Brain pericyte (primary cell): ENCODE measurements at places on chromosomes 16 and 17.

DNA sequence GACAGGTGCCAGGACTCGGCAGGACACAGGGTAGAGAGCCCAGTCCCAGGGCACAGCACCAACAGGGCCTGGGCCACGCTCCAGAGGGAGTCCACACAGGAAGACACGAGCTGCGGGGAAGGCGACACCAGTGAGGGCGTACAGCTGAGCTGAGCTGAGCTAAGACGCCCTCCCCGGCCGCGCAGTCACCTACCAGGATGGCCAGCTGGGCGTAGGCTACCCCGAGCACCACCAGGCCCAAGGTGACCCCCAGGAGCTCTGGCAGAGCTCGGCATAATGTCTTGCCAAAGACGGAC, 42.6 kb downstream of the TSC2 start:
- no peak for DNase-seq

DNA sequence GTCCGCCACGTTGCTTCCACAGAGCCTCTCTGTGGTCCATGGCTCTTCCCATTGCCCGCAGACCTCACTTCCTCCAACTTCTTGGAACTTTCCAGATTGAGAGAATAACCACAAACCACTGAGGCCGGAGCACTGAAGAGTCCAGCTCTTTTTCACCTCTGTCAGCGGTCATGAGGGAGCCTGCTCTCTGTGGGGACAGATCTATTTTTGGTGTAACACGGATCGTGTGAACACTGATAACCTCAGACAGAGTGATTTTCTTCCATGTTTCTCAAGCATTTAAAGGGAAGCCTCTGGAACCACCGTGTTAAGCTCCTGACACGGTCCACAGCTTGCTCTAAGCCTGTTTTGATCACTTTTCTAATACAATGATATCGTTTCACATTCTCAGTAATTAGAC, 49.7 kb downstream of the NTN1 start:
- no peak for DNase-seq

- DNase-seq, result no peak
These were observed 24.9 kb downstream of the HMOX2 start for GRCh38 chr16:4501071-4501478.

- no peak for DNase-seq
These were observed 818 bp upstream of the CNEP1R1 start for GRCh38 chr16:50024207-50024606.

DNA sequence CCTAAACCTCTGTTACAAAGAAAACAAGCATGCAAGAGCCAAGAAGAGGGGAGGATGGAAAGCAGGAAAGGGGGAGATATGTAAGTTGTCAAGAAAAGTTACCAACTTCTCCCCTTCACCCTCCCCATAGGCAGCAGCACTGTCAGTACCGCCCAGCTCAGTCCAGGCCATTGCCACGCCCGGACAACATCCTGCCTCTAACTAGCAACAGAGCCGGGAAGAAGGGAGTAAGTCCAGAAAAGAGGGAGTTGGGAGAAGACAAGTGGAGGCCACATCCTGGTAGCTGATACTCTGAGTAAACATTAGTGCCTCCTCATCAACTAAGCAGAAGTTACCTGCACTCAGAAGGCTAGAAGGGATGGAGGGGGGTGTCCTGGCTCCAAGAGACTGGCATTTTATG, 113.6 kb downstream of the SMG6 start:
- no peak for DNase-seq

- no peak for DNase-seq
These were observed 123.6 kb upstream of the CRHR1 start for GRCh38 chr17:45660474-45660873.

DNA sequence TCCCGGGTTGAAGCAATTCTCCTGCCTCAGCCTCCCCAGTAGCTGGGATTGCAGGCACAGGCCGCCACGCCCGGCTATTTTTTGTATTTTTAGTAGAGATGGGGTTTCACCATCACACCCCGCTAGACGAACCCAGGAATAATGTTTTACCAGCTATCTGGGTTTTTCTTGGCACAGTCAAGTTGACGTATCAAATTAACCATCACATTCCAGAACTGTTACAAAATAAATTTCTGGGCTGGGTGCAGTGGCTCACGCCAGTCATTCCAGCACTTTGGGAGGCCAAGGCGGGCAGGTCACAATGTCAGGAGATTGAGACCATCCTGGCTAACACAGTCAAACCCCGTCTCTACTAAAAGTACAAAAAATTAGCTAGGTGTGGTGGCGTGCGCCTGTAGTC, 501.2 kb downstream of the SHISA9 start:
- no peak for DNase-seq

DNA sequence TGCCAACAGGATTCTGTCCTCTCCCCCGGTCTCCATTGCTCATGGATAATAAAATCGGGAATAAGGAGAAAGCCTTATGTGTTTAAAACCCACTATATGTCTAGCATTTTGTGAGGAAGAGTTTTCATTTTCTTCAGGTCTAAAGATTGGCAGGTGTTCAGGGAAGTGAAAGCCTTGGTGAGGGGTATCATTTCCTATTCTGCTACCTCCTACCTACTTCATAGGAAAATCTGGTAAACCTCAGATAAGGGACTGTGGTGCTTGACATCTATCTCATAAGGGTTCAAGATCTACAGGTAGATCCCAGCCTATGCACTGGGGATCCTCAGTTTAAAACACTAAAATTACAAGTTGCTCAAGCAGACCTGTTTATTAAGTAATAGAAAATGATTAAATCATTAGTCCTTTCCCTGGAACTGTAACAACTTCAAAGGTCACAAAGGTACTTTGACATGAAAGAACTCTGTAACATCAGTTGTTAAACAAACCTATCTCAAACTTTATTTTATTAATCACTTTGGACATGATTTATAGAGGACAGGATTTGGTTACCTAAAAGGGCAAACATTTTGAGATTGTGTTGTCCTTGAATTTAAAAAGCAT, 6.5 kb downstream of the MOSMO start:
- DNase-seq, result no peak

DNA sequence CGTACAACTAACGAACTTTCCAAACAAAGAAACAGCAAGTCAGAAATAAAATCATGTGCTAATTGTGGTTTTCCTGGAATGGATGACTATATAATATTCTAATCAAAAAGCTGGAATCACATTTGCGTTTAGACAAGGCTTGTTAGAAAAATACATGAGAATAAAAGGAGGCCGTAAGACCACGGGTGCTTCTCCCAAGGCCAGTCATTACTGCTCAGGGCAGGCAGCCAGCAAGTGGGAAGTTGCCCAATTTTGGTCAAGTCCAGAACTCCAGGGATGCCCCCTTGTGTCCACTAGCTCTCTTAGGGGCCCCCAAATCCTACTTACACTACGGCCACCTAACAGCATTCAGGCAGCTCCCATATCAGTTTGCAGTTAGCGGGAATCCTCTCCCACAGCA, 25.9 kb upstream of the LYRM9 start:
- DNase-seq, result no peak

DNA sequence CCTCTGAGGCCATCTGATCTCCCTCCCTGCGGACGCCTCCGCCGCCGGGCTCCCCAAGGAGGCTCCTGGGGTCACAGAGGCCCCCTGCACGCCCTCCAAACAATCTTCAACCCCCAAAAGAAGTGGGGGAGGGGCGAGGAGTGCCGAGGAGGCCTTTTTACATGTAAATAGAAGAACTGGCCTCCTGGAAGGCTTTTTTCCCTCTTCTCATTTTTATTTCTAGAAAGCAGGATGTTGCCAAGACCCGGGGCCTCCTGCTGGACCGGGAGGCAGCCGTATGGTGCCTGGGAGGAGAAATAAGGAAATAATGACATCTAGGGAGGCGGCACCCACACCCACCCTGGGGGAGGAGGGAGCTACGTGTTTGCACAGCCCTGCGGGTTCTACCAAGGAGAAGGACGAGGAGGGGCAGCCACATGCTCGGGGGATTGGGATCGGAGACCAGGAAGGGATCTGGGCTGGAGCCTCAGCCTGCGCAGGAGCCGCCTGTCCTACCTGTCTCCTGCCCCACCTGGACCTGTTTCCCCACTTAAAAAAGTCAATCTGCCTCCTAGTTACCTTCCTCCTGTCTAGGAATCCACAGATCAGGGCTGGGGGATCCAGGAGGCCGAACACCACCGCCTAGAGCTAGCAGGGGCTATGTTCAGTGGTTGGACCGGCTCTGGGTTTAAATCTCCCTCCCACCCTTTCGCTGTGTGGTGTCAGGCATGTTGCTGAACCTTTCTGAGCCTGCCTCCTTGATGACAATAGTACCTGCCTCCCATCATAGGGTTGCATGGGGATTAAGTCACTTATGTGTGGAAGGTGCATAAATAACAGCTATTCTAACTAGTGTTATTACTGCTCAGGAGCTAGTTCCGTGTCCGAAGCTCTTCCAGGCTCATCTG, 175.7 kb upstream of the GSE1 start:
- DNase-seq, result no peak

DNA sequence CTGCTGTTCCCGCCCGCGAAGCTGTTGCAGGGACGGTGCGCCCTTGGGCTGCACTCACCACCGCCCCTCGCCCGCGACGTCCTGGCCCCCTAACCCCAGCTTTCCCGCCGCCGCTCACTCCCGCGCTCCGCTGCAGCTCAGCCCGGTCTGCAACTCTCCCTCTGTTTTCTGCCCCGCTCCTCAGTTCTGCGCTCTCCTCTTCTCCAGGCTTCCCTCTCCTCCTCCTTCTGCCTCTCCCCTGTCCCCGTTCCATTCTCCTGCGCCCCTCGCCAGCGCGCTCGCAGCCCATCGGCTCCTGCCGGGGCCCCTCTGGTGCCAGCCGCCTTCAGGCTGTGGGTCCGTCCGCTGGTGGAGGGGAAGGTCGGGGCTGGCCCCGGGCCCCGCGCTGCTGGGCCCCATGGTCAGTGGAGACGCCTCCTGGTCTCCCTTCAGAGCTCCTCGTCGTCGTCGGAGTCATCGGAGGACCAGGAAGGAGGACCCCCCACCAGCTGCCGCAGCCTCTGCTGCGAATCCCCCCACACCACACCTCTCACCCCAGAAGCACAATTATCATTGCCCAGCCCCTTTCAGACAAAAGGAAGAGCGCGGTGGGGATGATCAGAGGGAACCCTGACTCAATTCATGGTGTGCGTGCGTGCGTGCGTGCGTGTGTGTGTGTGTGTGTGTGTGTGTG, 223.2 kb upstream of the FOXF1 start:
- no peak for DNase-seq

- DNase-seq, result no peak
These were observed 436.0 kb downstream of the MAF start for GRCh38 chr16:79164388-79164995.

DNA sequence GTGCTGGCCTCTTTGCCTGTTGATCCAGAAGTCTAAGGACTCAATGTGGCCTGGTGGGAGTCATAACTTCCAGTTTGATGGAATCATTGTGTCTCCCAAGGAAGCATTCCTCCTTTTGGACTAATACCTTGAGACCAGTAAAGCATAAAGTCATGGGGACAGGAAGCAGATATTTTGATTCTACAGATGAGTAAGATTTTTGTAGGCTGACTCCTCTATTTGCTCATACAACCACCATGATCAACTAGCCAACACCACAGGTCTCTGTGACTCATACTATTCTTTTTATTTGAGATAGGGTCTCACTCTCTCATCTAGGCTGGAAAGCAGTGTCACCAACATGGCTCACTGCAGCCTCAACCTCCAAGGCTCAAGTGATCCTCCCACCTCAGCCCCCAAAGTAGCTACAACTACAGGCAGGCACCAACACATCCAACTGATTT, 6.2 kb downstream of the MT2A start:
- DNase-seq, result no peak
